RKO (cell line): ENCODE measurements at places on chromosomes 16 and 17.
A peak's percentile ranks its signal among the peaks of the same experiment; 100 is the strongest.

GRCh38 chr16:65888201-65888600 lies 478.3 kb upstream of the CDH5 start:
- DNase-seq = no peak

DNA sequence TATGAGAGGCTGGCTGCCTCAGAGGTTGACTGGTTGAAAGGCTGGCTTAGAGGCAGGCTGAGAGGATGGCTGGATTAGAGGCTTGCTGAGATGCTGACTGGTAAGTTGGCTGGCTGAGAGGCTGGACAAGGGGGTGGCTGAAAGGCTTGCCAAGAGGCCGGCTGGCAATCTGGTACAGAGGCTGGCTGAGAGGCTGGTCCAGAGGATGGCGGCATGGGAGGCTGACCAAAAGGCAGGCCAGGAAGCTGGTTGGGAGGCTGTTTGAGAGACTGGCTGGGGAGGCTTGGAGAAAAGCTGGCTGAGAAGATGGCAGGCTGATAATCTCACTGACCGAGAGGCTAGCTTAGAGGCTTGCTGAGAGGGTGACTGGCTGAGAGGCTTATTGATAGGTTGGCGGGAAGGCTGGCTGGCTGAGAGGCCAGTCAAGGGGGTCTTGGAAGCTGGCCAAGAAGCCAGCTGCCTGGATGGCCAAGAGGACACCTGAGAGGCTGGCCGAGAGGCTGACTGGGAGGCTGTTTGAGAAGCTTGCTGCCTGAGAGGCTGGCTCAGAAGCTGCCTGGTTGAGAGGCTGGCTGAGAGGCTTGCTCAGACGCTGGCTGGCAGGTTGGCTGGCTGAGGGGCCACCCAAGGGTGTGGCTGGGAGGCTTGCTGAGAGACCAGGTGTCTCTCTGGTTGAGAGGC lies 34.2 kb upstream of the ACSM2B start:
- no peak for DNase-seq

DNA sequence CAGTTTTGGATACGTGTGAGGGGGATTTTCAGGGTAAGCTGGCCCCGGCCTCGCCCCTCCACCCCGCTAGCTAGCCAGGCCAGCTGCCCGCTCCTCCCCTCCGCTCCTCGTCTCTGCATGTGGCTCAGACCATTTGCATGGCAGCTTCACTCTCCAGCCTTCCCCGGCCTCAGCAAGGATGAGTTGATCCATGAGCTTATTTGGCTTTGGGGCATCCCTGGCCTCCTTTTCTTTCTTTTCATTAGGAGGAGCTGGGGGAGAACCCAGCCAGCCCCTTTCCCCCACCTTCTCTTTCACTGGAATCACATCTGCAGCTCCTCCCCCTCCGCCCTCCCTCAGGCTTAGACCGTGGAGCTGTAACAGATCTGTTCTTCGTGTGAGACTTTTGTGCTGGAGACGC lies 30.7 kb downstream of the ELAC2 start:
- DNase-seq = no peak

DNA sequence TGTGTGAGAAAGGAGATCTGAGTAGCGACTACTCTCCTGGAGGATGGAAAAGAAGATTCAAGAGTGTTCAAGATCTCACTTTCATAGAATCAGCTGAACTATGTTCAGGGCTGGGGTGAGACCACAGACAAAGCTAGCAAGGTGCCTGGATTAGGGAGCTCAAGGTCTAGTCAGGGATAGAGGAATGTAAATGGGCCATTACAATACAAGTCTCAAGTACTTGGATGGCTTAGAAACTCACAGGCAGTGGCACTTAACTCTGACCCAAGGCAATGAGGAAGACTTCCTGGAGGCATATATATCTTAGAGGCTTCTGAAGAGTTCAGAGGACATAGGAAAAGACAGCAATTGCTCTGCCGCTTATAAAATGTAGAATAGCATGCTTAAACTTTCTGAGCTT lies 184.9 kb upstream of the CDH11 start:
- no peak for DNase-seq

- no peak for DNase-seq
Observed at GRCh38 chr16:85479972-85480726, 133.0 kb upstream of the GSE1 start.

- DNase-seq = no peak
Observed at GRCh38 chr17:10357768-10358167, 15.0 kb downstream of the MYH13 start.

GRCh38 chr17:52140601-52141000 lies 17.9 kb downstream of the CA10 start:
- no peak for DNase-seq

DNA sequence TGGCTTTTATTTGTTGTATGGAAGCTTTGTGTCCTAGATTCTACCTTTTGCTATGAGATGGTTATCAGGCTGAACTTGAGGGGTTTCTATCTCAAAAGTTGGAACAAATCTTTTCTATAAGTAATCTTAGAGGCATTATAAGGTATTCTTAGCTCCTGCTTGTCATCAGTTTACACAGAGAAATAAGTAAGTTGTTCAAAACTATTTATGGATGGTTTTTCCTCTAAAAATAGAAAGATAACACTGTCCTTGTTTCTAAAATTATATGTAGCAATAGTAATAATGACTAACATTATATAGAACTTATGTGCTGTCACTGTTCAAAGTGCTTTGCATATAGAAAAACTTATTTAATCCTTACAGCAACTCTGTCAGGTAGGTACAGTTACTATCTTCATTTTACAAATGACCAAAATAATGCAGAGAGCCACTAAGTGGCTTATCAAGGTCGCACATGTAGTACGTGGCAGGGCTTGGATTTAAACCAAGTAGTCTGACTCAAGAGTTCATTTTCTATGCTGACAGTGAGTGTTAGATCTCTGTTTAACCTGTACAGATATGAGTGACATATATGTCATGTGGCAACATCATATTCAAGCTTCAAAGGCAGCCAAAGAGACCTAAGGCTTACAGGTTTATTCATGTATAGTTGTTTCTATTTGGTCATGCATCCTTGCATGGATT lies 59.0 kb downstream of the PHKB start:
- DNase-seq = peak; percentile 50

- DNase-seq = no peak
Observed at GRCh38 chr16:57960310-57960709, 10.6 kb downstream of the CNGB1 start.

- DNase-seq = peak; percentile 74
Observed at GRCh38 chr17:8124350-8125153, 646 bp upstream of the HES7 start.

DNA sequence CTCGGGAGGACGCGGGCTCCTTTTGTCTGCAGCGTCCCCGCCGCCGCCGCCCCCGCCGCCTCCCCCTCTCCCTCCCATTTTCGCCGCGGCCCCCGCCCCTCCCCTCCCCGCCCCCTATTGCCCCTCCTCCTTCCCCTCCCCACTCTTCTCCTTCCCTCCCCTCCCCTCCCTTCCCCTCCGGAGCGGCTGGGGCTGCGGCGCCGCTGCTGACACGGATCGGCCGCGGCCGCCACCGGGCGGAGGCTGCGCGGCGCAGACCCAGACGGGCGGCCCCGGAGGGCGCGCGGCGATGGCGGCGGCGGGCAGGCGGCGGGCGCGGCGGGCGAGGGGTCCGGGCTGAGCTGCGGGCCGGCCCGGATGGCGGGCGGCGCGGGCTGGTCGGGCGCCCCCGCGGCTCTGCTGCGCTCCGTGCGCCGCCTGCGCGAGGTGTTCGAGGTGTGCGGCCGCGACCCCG lies at the start of gene RAB11FIP4:
Gene RAB11FIP4 (plus strand): TSS at position 180 of the 454 bp plus-strand sequence. CDS start 178 bp downstream, at position 358.
- DNase-seq = no peak

DNA sequence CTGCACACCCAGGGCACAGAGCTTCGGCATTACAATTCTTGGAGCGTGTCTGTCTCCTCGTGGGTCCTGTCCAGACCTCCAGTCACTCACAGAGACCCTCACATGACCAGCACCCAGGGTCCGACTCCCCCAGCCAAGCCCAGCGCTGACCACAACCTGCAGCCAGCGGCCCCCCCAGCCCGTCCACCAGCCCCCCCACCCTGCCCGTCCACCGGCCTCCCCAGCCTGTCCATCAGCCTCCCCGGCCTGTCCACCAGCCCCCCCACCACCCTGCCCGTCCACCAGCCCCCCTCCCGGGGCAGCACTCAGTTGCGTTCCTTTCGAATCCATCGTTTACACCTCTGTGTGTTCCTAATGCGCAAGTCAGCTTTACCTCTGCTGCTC lies 5.8 kb downstream of the SECTM1 start:
- DNase-seq = no peak

DNA sequence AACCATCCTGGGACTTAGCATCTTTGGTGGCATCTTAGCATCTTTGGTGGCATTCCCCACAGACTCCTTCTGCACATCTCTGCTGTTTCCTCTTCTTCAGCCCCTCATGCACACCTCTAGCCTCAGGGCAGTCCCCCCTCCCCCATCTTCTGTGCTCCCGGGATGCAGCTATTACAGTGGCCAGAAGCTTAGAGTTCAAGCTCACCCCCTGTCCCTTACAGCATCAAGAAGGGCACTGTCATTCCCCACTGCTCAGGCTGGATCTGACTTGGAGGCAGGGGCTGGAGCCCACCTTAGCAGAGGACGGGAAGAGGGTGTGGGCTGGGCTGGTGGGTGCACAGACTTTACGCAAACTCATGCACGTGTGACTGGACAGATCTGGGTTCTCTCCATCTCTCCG lies 650 bp downstream of the EPN3 start:
- DNase-seq = no peak

DNA sequence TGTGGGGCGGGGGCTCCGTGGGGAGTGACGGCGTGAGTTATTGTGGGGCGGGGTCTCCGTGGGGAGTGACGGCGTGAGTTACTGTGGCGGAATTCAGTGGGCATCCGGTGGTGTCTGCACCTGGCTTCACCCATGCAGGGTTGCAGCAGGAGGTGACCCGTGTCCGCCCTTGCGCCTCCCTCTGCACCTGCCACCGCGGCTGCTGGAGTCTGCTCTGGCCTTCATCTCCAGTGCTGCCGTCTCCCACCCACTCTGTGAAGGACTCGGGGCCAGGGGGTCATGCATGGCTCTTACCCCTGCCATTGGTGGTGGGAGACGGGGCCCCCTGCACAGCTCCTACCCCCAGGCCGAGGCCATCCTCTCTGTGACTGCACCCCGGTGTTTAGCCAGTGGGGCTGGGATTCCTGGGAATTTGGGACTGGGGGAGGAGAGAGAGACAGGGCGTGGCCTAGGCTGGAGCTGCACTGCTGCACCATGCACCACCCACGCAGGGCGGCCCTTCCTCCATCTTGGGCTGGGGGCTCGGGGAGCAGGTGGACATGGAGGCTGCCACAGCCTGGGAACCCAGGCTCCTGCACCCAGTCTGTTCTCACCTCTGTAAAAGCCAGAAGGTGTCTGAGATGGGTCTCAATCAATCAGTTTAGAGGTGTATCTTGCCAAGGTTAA lies 1.3 kb upstream of the PABPN1L start:
- no peak for DNase-seq

DNA sequence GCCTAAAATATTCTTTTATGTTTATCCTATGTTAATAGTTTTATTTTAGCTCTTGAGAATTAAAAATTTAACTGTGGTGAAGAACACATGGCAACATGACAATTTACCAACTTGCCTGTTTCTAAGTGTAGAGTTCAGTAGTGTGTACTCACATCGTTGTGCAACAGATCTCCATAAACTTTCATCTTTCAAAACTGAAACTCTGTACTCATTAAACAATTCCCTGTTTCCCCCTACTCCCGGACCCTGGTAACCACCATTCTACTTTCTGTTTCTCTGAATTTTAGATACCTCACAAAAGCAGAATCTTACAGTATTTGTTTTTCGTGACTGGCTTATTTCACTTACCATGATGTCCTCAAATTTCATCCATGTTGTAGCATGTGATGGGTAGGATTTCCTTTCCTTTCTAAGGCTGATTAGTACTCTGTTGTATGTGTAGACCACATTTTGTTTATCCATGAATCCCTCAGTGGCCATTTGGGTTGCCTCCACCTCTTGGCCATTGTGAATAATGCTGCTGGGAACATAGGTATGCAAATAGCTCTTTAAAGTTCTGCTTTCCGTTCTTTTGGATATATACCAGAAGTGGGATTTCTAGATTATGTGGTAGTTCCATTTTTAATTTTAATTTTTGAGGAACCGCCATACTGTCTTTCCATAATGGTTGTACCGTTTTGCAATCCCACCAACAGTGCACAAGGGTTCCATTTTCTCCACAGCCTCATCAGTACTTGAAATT lies 17.4 kb downstream of the IST1 start:
- no peak for DNase-seq

DNA sequence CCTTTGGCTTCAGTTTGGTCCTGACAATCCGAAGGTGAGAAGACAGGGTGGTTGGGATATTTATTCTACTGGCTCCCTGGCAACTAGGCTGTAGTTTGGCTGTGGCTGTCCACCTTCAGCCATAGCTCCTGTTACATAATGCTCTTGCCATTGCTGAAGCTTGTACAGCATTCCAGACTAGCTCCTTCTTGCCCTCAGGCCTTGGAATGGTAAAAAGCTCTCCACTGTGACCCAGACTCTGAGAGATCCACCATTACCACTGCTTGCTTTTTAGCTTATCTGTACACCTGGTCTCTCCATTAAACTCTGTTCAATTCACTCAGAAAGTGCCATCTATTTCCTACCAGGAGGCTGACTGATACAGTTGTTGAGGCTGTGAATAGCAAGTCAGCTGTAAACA lies 231.8 kb upstream of the MON1B start:
- DNase-seq = no peak

DNA sequence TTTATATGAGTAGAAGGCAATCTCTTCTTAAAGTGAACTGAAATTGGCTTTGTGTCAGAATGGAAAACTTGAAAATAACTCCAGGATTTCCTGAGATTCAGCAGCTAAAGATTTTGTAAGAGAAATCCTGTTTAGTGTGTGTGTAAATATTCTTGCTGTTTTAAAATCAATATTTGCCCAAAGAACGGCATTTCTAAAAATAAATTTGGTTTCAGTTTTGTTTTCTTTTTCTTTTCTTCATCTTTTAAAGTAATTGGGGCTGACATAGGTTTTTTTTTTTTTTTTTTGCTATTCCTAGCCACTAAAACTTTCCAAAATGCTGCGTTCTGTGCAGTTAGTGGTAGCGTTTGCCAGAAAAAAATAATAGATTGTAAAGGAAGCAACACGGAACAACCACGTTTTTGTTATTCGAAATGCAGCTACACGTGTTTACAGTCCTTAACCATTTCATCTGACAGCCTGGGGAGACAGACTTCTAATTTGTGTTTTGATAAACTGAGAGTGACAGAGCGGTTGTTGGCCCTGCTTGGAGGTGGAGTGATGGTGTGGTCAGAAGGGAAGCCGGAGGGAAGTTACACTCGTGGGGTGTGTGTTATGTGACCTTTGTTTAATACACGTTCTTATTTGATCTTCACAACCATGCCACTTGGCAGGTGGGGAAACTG lies 21.6 kb upstream of the SMPD3 start:
- DNase-seq = no peak

DNA sequence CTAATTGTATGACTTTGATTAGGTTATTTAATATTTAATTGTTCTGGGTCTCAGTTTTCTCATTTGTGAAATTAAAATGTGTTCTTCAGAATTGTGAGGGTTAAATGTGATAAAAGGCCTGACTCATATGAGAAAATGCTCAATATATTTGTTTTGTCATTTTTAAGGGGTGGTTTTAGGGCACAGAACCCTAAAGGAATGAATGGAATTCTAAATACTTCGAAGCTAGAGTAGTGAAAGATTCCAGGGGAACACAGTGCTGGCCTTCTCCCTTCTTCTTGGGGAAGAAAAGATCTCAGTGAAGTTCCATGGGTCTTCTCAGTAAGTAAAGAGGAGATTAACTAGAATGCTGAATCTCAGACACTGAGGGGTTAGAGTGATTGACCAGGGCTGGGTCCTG lies 3.9 kb upstream of the SMPD3 start:
- DNase-seq = no peak
